Testis (tissue), 5 donors: ENCODE measurements at places on chromosomes 4 and X.

DNA sequence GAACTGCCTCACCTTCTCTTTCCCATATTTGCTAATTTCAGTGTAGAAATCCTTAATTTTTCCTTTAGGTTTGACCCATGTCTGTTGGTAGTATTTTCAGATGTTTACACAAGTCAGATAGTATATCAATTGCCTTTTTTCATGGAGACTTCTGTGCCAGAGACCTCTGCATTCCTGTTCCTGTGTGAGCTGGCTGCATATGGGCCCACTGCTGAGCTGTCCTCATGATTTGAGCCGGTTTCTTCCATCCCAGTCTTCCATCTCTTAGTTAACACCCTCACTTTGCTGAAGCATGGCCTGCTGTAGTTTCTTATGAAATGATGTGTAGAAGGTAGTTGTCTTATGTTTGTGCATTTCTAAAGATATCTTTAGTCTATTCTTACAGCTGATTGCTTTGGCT lies 40.0 kb downstream of the CDS1 start:
- DNase-seq = no peak

DNA sequence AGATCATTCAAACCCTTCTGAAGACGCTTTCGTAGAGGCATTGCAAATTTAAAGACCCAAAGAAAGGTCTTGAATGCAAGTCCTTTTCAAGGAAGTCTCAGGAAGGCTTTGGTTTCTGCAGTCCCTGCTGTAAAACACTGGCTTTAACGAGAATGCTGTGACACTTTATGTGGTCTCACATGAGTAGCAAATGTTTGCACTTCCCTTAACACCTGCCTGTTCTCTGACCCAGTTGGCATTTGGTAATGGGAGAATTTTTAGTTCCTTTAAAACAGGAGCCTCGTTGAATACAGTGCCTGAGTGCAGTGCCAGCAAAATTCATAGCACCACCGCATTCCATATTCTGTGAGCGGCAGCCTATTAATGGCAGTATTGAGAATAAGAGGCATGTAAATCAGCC lies 330.5 kb upstream of the PRKX start:
- no peak for DNase-seq

DNA sequence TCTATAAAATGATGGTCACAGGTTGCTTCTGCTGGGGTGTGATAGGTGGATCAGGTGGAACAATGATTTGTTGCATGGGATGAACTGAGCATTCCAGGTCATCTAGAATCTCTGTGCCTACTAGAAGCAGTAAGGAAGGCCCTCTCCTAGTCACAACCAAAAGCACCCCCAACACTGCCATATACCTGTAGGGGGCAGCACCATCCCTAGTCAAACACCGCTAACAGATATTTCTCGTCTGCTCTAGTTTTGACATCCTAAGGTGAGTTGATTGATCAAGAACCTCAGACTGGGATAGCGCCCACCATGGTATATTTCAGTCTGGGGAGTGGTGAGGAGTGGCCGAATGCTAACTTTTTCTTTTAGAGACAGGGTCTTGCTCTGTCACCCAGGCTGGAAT lies 160.2 kb downstream of the NHS start:
- DNase-seq = no peak

DNA sequence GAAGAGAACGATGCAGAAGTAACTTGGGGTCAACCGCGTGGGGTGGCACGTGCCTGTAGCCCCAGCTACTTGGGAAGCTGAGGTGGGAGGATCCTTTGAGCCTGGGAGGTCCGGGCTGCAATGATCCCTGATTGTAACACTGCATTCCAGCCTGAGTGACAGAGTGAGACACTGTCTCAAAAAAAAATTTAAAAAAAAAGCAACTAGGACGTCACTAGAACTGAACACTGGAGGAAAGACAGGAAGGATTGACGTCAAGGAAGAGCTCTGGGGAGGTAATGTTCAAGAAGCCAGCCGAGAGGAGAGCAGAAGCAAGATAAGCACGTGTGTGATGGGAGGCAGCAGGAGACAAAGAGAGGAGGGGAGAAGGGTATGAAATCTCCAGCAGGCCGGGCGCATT lies 28.7 kb downstream of the S100G start:
- peak; percentile 57 for DNase-seq

- DNase-seq = no peak
Observed at GRCh38 chr4:16120720-16121119, 36.9 kb upstream of the PROM1 start.

DNA sequence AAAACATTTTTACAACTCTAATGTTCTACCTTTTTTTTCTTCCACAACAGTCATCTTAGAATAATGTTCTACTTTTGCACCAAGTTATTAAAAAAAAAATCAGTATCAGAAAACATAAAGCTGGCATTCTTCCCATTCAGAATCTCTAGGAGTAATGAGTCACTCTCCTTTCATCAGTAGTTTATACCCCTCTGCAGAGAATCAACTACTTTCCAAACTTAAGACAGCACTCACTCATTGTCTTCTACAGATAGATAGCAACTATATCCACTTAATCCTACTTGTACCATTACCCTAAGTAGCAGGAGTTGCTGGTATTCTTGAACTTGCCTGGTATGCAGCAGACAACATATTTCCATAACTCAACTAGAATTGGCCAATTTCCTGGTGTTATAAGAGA lies 3.2 kb downstream of the TIGD4 start:
- DNase-seq = no peak

- no peak for DNase-seq
Observed at GRCh38 chr4:108626056-108626455, 5.7 kb downstream of the RPL34 start.

DNA sequence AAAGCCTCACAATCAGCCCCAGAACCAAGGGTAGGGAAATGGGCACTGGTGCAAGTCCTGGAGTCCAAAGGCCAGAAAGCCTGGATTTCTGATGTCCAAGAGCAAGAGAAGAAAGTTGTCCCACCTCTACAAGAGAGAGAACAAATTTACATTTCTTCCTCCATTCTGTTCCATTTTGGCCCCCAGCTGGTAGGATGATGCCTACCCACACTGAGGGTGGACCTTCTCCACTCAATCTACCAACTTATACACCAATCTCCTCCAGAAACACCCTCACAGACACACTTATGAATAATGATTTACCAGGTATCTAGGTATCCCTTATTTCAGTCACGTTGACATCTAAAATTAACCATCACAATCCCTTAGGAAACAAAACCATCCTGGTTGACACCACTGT lies 367.8 kb upstream of the GRIA3 start:
- no peak for DNase-seq

- DNase-seq = no peak
Observed at GRCh38 chr4:121873604-121874003, 3.3 kb upstream of the BBS7 start.

DNA sequence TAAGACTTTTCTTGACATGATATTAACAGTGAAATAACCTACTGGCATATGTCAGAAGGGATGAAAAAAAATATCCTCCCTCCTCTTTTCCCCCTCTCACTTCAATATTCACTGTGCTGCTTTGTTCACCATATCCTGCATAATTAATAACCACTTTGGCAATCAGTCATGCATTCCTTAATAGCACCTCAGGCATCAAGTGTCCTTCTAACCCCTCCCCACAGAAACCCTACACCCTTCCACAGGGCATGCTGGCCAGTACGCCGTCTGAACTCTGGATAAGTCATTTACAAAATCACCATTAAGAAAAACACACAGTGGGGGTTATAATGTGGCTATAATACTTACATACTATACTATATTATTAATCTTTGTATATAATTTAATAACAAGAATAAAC lies 165.9 kb downstream of the PDGFC start:
- DNase-seq = no peak

DNA sequence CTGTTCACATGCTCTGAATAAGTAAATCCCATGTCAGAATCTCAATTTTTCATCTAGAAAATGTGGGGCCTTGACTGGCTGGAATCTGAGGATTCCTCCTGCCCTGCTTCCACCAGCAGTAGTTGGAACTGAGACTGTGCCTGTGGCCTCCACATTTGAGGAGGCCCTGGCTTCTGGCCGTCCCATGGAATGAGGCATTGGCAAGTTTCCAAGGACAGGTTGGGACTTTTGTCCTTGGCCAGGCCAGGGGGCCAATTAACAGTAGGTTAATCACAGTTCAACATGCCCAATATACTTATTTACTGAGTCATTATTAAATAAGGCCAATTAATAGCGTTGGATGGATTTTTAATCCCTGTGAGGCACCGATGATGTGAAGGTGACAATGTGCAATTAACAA lies 50.2 kb upstream of the GABRE start:
- DNase-seq = no peak

GRCh38 chr4:23153076-23153475 lies 460.3 kb downstream of the GBA3 start:
- no peak for DNase-seq

DNA sequence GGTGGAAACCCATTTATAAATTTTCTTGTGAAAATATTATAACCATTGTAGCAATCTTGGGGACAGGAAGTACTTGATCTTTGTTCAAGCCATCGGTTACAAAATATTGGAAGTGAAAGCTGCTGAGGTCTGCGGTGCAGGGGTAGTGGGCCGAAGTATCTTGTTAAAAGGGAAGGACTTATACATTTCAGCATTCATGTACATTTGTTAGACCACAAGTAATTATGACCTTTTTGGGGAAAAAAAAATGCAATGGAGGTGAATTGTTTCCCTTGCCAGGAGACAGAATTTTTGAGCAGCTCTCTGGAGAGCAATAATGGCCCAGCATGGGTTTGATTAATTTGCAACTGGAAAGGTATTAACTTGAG lies 121.3 kb downstream of the EGF start:
- no peak for DNase-seq

DNA sequence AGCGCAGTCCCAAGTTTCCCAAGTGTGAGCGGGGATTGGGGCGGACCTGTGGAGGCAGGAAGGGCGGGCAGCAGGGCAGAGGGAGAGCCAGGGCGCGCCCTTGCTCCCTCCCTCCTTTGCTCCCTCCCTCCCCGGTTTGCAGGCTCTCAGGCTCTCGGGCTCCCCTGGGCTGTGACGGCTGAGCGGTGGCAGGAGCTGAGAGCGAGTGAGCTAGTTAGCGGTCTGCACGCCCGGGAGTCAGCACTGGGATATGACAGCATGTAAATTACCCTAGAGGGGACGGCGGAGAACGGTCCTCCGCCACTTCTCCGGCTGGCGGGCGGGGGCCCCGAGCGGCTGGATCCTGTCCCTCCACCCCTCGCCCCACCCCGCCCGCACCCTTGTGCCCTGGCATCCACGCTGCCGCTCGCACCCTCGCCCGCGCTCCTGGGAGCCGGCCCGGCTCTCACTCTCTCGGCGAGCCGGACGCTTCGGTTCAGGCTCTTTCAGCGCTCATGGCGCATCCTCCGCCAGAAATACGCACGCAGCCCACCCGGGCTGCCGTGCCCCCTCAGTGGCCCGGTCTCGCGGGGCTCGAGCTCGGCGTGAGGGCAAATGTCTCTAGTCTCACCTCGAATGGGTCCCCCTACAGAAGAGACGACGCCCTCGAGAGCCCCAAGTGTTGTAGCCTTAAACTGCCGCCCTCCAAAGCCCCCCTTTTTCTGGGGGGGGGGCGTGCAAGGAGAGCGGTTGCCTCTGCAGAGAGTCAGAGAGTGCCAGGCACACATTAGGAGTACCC lies at the start of gene TSC22D3:
Gene TSC22D3, minus strand, starts transcription at position 54 of the 778 bp plus-strand sequence. CDS start 368 bp downstream, outside the sequence.
- DNase-seq = peak; percentile 63

DNA sequence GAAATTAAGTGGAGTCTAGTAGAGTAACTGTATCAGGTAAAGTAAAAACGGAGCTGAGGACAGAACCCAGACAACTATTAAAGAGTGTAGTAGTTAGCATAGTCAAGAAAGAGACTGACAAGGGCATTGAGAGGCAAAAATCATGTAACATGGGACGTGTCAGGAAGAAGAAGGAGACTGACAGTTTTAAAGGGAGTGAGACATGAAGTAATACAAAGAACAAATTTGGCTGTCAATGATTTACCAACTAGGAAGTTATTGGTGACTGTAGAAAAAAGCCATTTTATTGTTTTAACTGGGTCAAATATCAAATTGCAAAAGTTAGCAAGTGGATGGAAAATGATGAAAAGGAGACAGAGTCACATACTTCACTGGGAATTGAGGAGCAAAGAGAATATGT lies 422.3 kb downstream of the MAPK10 start:
- DNase-seq = no peak

DNA sequence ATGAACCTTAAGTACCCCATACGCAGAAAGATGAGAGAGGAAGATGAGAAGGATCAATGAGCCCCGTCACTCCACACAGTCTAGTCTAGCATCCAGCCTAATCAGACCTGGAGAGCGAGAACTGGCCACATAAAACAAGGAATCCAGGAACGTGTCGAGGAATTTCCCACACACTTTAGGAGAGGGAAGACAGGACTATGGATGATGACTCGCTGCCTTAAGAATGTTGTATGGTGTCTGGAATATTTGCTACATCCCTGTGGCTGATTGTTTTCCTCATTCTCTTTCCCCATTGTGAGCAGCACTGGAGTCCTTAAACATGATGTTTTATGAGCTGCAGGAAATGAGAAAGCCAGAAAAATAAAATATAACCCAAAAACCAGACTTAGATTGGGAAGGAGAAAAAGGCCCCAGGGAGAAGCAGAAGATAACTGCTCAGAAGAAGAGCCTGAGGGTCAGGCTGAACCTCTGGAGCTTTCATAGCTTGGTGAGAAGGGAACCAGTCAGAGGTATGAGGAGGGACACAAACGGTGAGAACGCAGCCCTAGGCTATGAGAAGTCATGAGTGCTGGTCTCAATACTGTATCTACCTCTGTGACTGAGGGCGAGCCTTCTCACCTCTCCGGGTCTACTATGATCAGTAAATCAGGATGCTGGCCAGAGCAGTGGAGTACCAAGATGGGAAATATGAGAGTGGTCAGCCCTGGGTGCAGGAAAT lies 139.5 kb upstream of the NOCT start:
- DNase-seq = no peak

DNA sequence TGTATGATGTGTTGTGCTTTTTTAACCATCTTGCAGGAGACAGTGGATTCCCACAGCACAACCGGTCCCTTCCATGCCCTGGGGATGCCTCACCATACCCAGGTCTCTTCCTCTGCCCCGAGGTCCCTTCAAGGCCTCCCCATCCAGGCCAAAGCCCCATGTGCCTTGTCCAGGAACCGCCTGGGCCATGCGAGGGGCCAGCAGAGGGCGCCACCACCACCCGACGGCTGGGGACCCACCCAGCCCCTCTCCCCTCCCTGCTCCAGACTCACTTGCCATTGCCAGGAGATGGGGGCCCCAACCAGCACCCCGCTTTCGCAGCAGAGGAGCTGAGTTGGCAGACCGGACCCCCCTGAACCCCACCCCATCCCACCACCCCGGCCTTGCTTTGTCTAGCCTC lies 485.5 kb downstream of the TRAM1L1 start:
- peak; percentile 49 for DNase-seq

- DNase-seq = peak; percentile 60
Observed at GRCh38 chr4:185143601-185143969, 519 bp downstream of the SLC25A4 start.

- DNase-seq = no peak
Observed at GRCh38 chrX:149490100-149490499, 15.0 kb downstream of the IDS start.

GRCh38 chr4:148116969-148117368 lies 325.2 kb downstream of the NR3C2 start:
- DNase-seq = no peak

GRCh38 chr4:120611092-120611491 lies 311.4 kb downstream of the PRDM5 start:
- no peak for DNase-seq
